ENCODE measurements at places on chromosomes 4 and X.

DNA sequence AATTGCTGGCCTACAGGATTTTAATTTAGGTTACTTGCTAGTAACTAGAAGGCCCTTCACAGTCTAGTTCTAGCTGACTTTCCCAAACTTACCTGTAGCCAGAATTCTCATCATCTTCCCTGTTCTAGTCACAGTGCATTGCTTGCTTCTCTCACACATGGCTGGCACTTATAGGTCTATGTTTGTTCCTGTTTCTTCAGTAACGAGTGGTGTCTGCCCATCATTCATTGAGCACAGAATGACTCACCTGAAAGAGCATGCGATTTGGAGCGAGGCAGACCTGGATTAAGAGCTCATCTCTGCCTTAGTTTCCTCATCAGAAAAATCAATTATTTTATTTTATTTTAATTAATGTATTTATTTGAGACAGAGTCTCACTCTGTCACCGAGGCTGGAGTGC, 201.7 kb upstream of the ANK2 start:
- no peak for DNase-seq

DNA sequence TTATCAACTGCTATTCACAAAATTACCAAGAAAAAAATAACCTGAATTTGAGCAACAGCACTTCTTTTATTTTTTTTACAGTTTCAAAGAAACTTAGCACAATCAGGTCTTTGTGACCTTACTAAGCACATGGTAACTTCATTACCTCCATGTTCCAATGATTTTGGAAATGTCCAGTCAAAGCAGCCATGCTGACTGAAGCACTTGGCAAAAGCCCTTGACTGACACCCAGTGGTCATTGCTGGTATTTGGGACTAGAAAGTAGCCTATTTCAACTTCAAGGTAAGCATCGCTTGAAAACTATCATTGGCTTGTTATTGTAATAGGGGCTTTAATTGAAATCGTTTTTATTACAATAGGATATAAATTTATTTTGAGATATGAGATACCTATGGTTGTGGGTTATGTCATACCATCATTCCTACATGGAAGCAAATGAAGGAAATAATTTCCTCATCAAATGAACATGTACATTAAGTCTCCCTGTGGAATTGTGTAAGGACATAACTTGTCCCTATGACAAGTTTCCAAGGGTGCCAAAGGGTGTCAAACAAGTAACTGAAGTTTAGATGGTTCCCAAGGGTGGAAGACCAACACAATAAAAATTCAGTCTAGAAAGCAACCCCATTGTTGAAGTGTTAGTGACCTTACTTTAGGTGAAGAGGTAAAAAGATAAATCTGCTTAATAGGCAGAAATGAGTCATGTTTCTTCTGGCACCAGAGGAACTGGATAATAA, 15.2 kb upstream of the ANXA10 start:
- DNase-seq = peak; percentile 35

DNA sequence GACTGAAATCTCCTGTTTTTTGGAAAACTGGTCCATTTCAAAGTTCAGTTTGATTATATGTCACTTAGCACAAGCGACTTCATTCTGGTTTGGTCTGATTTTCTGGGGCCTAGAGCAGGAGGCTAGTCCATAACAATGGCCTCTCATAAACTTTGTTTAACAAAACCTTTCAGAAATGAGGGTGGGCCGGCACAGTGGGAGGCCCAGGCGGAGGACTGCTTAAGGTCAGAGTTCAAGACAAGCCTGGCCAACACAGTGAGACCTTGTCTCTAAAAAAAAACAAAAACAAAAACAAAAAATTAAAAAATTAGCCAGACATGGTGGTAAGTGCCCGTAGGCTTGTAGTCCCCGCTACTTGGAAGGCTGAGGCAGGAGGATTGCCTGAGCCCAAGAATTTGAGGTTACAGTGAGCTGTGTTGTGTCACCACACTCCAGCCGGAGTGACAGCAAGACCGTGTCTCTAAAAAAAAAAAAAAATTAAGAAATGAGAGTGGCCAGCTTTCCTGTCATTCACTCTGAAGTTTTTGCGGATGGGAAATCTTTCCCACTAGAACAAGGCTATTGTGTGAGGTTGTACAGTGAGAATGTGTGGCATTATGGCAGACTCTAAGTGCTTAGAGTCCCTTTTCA, 1.2 kb upstream of the PLAC8 start:
- DNase-seq = no peak

DNA sequence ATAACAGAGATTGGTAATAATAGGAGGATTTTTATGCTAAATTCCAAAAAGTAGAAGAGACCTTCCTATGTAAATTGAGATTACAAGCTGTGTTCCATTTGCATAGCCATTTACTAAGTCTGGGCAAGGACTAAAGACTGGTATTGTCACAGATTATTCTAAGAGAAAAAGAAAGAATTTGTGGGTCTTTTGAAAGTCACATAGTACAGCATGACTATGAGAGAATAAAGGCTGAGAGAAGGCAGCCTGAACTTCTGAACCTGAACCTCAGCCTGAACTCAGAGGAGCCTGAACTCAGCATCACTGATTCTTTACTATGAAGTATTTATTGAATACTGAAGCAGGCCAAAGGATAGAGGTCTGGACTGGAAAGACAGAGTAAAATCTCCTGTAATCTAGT, 297.5 kb downstream of the STPG2 start:
- DNase-seq = no peak

DNA sequence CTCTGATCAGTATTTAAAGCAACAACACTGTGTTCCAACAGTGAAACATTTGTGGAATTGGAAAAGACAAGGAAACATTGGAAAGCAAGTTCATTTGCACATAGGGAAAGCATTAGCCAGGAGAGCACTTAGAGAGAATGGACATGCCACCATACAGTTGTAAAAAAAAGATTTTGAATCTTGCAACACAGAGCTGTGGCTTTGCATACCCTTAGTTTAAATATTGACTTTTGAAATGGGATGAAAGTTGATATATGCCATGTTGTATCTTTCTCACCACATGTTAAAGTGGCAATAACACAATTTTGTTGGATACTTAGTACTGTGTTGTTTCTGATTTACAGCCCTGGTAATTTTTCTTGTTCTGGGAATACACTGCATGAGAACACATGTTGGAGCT, 208.1 kb downstream of the BMPR1B start:
- no peak for DNase-seq

DNA sequence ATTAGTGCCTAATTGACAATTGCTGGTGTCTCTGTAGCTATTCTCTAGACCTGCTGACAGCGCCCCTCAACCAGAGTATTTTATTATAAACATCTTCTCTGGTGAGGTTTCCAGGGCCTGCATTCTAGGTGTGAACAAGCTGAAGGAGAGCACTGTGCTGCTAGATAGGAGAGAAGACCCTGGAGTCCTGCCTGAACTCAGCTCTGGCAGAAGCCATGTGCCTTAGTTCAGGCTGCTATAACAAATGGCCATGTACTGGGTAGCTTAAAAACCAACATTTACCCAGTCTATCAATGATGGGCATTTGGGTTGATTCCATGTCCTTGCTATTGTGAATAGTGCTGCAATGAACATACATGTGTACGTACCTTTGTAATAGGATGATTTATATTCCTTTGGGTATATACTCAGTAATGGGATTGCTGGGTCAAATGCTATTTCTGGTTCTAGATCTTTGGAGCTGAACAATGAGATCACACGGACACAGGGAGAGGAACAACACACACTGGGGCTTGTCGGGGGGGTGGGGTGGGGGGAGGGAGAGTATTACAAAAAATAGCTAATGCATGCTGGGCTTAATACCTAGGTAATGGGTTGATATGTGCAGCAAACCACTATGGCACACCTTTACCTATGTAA, 185.5 kb upstream of the CPEB2 start:
- DNase-seq = no peak

DNA sequence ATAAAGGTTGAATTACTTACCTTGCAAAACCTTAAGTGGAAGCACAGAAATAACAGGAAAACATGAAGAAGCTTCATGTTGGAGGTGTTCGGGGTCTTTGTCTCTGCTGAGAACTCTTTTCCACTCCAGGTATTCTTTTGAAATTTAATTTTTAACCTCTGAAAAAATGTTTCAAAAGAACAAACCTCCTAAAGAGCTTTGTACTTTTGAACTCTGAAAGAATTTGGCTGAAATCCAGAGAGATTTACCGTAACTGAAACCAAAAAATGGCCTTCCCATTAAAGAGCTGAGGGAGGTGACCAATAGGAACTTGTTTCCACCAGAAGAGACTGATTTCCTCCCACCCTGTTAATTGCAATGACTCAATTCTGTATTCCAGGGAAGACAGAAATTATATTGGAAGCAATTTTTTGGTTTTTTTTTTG, at the start of gene CFI:
TSS of gene CFI (minus strand) at position 105 of the 425 bp plus-strand sequence. CDS start at position 77, 28 bp downstream.
- no peak for DNase-seq

- no peak for DNase-seq
These were observed 28.7 kb downstream of the PAPSS1 start for GRCh38 chr4:107691378-107691777.

GRCh38 chrX:16559206-16559619, 90.7 kb upstream of the S100G start:
- no peak for DNase-seq

GRCh38 chr4:51885363-51885762, 42.4 kb downstream of the DCUN1D4 start:
- no peak for DNase-seq

GRCh38 chrX:22912616-22913015, 87.1 kb upstream of the DDX53 start:
- DNase-seq = no peak

- DNase-seq = no peak
These were observed 173.5 kb upstream of the C1QTNF7 start for GRCh38 chr4:15254236-15254880.

- no peak for DNase-seq
These were observed 663.4 kb downstream of the RAPGEF2 start for GRCh38 chr4:159766241-159766640.

- no peak for DNase-seq
These were observed 38.2 kb downstream of the ETDC start for GRCh38 chrX:135347381-135348016.

DNA sequence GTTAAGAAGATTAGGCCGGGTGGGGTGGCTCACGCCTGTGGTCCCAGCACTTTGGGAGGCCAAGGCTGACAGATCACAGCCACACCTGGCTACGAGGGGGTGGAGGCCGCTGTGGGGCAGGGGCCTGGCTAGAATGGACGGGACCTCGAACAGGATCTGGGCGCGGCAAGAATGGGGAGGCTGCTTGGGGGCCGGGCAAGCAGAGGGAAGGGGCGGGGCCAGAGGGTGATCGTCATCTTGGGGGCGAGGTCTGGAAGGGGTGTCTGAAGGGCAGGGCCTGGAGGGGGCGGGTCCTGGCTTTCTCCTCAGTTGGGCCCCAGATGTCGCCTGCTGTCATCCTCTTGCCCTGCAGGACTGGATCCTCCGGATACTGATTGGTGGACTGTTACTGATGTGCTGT, 57.3 kb upstream of the ENPEP start:
- DNase-seq = no peak

DNA sequence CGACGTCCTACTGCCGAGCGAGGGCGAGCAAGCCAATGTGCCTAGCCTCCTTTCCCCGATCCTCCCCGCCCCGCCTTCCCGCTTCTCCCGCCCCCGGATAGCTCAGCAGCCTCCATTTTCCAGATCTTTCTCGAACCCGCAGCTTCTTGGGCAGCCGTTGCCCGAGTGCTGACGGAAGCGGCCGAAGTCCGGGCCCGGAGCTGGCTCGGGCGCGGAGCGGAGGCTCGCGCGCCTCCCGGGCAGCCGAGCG, 172 bp upstream of the HSPA4L start:
- peak; percentile 65 for DNase-seq

- DNase-seq = no peak
These were observed 10.6 kb upstream of the IRAK1 start for GRCh38 chrX:154030266-154030665.

DNA sequence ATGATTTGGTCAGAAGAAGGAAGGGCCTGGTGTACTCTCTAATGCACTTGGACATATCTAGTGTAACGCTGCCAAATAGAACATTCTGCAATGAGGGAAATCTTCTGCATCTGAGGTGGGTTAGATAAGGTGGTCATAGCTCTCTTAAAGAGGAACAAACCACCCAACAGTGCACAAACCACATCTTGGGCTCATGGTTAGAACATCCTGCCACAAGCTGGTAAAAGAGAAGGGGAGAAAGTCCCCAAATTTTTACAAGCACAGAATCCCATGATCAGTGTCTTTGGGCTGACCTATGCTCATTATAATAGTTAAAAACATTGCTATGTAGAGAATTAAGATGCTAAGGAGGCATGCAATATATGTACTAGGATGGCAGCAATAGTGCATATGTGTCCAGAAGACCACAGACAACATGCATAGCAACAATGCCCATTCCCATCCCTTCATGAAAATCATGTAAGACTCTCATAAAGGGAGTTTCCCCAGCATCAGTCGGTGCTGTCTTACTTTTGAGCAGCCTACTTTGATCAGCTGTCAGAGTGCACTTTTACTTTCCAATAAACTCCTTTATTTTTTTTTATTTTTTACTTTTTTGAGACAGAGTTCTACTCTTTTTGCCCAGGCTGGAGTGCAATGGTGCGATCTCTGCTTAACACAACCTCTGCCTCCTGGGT, 99.7 kb upstream of the SLC7A11 start:
- DNase-seq = no peak

DNA sequence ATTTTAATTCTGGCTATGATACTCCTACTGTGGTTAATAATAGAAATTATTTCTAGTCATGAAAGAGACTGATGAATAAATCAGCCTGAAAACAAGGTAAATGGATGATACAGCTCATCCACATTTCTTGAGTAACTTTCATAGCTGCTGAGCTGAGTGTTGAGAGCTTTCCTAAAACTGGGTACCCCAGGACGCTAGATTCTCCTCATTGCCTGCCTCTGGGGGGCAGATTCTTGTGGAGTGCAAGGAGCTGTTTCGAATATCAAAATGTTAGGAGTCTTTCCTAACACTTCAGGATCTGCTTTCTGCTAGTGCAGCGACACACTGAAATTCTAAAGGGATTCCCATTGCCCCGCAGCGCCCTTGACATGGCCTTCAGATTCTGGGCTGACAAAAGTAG, 2.1 kb downstream of the MND1 start:
- DNase-seq = no peak

- no peak for DNase-seq
These were observed 1941.5 kb upstream of the PCDH10 start for GRCh38 chr4:131207589-131207988.

GRCh38 chr4:154590329-154591006, at the start of gene FGA:
Gene FGA, minus strand, starts transcription at chr4:154590742. Its CDS starts 55 bp downstream, at chr4:154590687.
- no peak for DNase-seq

GRCh38 chrX:50723006-50723405, 91.0 kb downstream of the SHROOM4 start:
- no peak for DNase-seq

- no peak for DNase-seq
These were observed 28.5 kb downstream of the ACSL4 start for GRCh38 chrX:109704563-109704962.

GRCh38 chr4:78781924-78782323, 5.8 kb downstream of the BMP2K start:
- DNase-seq = no peak

GRCh38 chr4:176443646-176444409, 124.1 kb downstream of the SPCS3 start:
- no peak for DNase-seq

- DNase-seq = no peak
These were observed 292.4 kb upstream of the PITX2 start for GRCh38 chr4:110915301-110915700.

GRCh38 chr4:95362906-95363558, 185.7 kb downstream of the UNC5C start:
- DNase-seq = no peak
